Natural killer cell treated with Interleukin-12 subunit alpha and Interleukin-12 subunit beta and Interleukin-15 and Interleukin-18, amount 100 ng/mL, for 72 hours (primary cell): ENCODE measurements at places on chromosomes 16 and 17.

GRCh38 chr16:22670551-22671041 lies 143.4 kb upstream of the HS3ST2 start:
- DNase-seq: no peak

DNA sequence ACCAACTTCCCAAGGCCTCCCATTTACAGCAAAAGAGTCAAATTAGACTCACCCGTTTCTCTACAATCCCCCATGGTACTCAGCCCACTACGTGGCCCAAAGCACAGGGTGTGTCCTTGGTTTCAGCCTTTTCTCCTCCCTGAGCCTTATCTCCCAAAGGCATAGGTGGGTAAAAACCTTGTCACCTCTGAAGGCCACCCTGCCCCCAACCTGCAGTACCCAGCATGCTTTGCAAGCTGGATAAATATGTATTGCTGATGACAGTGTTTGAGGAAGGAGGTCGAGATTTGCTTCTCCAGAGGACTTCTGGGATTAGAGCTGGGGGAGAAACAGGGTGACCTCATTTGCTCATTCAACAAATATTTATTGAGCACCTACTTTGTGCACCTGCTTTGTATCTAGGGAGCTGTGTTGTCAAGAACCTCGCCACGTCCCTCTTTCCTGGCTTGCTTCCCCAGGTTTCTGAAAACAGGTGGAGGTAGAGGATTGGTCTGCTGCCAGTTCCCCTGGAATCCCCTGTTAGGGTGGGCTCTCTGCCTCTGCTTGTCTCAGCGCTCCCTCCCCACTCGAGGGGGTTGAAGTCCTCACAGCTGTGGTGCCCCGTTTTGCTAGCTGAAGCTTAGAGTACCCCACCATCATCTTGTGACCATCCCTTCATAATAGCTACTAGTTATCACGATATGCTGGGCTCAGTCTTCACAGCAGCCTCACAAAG lies 3.0 kb downstream of the LASP1 start:
- DNase-seq: no peak

DNA sequence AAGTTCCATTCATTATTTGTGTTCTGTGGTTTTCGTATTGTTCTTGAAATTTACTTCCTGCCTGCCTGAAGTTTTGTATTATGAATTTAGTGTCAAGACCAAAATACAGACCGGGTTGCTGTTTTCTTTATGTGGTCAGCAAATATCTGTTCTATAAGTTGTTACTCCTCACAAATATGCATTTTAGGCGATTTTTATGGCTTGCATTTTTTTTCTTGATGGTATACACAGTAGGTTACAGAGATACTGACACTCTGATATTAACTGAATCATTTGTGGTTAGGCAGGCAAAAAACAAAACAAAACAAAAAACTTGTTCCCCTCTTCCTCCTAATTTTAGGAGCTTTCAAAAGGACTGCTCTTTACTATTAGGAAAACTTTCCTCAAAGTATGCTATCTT lies 52.6 kb downstream of the BCAS3 start:
- DNase-seq: no peak

DNA sequence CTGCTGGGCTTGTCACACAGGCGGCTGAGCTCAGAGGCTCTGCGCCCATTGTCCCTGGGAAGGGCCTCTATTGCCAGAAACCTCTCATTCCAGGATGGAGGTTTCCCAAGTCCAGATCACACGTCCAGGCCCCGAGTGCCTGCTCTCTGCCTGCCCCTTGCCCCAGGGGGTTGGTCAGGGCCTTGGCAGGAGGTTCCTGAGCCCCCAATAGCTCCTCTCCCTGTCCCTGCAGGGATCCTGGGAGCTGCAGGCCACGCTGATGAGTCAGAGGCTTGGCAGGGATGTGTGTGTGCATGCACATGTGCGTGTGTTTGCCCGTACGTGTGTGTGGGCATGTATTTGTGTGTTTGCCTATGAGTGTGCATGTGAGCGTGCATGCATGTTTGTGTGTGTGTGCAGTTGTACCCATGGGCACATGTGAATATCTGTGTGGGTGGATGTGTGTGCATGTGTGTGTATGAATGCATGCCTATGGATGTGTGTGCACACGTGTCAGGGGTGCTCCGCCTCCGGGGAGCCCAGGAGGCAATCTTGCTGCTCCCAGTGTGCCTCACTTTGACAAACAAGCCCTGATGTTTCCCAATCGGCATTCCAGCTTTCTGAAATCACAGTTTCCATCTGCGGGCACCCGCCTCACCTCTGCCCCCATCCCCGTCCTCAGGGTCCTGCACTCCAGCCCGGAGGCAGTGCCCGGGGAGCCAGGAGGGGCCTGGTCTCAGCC lies 98.4 kb upstream of the GSE1 start:
- DNase-seq: no peak

- DNase-seq: no peak
These were observed 48.0 kb upstream of the NDRG4 start for GRCh38 chr16:58451945-58452401.

DNA sequence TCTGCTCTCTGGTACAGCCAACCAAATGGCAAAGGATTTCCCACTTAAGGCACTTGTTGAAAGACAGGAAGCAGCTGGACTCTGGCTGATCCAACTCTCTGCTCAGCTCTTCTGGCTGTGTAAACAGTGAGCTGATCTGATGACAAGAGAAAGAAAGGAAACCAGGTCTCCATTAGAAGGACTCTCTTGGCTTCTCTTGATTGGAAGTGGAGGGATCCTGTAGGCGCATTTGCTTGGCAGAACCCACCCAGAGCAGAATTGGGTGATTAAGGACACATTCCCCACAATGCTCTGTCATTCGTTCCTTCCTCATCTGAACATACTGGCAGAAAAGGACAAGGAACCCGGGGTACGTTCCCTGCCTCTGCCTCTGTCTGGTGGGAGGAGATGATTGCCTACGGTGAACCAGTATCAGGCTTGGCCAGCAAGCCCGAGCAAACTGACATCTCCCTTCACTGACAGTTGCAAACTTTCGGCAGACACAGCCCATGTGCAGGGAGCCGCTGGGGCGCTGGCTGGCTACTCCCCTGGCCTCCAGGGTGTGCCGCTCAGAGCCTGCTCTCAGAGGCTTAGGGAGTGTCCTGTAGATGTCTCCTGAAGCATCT lies 29.1 kb downstream of the LDHD start:
- no peak for DNase-seq

- DNase-seq: no peak
These were observed 4.3 kb downstream of the KLHL36 start for GRCh38 chr16:84652566-84652965.

GRCh38 chr16:79994418-79994817 lies 393.9 kb upstream of the MAF start:
- no peak for DNase-seq

GRCh38 chr17:28087743-28088142 lies 45.3 kb downstream of the NLK start:
- DNase-seq: no peak

DNA sequence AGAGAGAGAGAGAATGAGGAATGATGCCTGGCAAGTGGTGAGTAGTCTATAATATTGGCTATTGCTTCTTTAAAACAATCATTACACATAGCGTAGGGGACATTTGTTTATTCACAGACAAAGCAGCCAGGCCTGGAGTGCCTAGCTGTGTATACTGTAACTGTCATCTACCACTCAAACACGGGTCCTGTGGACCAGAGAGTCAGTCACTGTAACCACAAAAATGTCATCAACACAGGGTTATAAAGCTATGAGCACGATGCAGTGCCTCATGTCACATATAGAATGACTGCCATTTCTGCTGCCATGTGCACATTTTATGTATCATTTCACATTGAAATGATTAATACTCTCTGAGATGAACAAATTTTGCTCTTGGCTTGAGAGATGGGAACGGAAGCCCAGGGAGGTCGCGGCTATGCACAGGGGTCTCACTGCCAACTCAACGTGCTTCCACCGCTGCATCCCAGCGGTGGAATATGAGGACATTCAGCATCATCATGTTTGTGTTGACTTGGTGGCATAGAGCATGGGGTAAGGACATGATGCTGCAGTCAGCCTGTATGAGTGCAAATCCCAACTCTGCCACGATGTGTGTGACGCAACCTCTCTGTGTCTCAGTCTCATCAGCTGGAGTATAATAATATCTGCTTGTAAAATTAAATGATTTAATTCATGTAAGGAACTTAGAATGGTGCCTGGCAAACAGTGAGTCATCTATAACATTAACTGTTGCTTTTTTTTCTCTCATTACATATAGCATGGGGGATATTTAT lies 3.3 kb downstream of the MT1H start:
- DNase-seq: no peak

- peak; percentile 74 for DNase-seq
These were observed 1.6 kb downstream of the HOXB2 start for GRCh38 chr17:48543107-48543853.

GRCh38 chr17:43945074-43945829 lies 3.0 kb upstream of the PPY start:
- no peak for DNase-seq

- DNase-seq: no peak
These were observed 206.0 kb downstream of the CYB561 start for GRCh38 chr17:63240106-63240505.

DNA sequence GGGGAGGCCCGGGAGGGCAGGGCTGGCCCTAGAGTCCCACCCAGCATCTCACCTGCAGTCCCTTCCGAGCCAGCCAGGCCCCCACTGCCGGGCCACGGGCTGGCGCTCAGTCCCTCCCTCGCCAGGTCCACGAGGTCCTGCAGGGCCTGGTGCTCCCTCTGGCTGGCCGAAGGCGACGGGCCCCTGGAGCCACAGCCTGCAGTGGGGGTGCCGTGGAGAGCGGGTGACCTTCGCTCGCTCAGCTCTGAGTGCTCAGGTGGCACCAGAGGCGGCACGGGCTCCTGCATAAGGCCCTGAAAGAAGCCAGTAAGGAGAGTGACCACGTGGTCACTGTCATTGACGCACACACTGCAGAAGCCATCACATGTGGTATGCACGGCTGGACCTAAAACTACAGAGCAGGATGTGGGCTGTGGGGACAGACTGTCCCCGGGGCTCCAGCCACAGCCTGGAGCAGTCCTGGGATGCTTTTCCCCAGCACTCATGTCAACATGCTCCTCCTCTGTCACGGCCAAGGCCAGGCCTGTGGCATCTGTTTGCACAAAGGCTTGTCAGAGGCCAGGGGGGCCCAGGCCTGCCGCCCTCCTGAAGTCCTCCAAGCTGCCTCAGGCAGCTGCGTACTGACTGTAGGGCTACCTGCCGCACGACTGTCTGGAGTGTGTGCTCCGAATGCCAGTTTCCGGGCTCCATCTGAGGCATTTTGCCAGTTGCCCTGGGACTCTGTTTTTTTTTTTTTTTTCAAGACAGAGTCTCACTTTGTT lies 15.1 kb downstream of the SLX4 start:
- DNase-seq: no peak

DNA sequence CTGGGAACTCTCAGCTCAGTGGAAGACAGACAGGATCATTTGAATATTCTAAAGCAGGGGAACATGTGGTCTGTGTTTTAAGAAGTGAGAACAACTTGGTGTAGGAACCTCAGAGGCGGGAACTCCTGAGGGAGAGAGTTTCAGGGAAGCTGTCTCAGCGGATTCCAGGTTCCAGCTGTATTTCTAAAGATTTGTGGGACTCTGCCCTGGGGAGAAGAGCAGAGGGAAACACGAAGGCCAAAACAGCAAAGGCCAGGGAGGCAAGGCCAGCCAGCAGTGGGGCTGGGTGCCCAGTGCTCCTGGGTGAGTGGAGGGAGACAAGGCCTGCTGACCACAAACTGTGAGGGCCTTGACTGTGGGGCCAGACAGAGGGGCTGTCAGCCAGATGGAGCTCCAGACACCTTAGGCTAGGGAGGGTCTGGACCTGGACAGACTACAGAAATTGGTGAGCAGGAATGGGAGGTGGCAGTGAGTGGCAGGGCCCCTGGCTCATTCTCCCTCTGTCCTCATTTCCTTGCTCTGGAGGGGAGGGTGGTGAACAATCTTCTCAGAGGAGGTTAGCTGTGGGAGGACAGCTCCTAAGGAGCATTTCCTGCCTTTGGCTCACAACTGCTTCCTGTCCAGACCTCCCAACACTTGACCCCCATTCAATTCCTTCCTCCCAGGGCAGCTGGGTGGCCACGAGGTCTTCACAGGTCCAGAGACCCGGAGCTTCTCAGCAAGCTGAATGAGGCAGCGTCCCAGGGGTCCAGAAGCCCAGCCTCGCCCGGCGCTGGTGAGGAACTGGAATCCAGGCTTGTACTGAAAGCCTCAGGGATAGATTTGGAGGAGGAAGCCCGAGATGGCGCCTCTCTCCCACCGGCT lies 21.0 kb upstream of the FZD2 start:
- DNase-seq: no peak

- no peak for DNase-seq
These were observed 59.1 kb downstream of the C17orf67 start for GRCh38 chr17:56774650-56775049.

- no peak for DNase-seq
These were observed 10.3 kb upstream of the AKAP10 start for GRCh38 chr17:19987897-19988296.

DNA sequence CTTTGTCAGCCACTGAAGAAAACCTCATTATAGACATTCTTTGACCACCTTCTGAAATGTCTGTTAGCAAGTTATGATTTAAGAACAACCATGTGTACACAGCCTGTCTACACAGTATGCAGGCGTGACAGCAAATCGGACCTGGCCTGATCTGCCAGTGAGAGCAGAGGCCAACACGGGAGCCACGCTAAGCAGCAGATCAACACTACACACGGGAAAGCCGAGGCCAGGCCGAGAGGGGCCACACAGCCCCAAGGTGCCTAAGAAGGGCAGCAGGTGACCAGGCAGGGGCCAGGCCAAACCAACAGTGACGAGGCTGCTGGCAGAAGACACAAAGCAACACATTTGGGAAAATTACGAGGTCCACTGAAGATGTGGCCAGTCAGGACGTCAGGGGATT lies 16.3 kb upstream of the FAAP100 start:
- peak; percentile 18 for DNase-seq
